ENCODE measurements at places on chromosomes 3 and 15. TPM values are rescaled to one million over a fixed set of nuclear protein-coding genes. Genes with fewer than 3 reads are reported as not detected.

GRCh38 chr3:59802045-59802444, 752.2 kb upstream of the CFAP20DC start:
- DNase-seq, result peak; percentile 41
- H3K27ac ChIP-seq, result no peak overlapping the region
- H3K4me1 ChIP-seq, result no peaks in the 10 kb centered on the region
- H3K36me3 ChIP-seq, result no peaks in the 10 kb centered on the region
- H3K4me3 ChIP-seq, result no peak overlapping the region
- H3K27me3 ChIP-seq, result no peaks in the 10 kb centered on the region

- H3K4me1 ChIP-seq, result peaks cover 3% of the 10 kb centered on the region
- no peak overlapping the region for H3K27ac ChIP-seq
- no peak for DNase-seq
- peaks cover 3% of the 10 kb centered on the region for H3K36me3 ChIP-seq
- H3K27me3 ChIP-seq, result no peaks in the 10 kb centered on the region
Observed at GRCh38 chr3:57026944-57027343, 33.5 kb upstream of the SPATA12 start.

GRCh38 chr15:56608140-56608778, 125.0 kb downstream of the ZNF280D start:
- no peaks in the 10 kb centered on the region for H3K36me3 ChIP-seq
- no peak overlapping the region for H3K27ac ChIP-seq
- H3K4me3 ChIP-seq, result no peak overlapping the region
- H3K27me3 ChIP-seq, result no peaks in the 10 kb centered on the region
- no peaks in the 10 kb centered on the region for H3K4me1 ChIP-seq
- DNase-seq, result no peak

DNA sequence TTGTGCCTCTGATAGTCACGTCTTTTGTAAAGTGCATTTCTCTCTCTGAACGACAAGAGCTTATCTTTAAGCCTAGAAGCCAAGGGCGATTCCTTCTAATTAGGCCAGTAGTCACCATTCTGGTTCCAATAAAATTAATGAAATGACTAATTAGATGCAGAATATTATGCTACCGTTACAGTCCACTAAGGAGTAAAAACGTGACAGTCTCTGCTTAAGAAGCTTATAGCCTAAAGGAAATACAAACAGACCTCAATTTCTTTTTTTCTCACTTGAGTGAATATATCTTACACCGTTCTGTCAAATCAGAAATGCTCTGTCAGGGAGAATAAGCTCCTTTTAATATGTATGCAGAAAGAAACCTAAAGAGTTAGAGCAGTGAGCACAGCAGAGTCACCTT, 236.1 kb downstream of the CD47 start:
- no peak overlapping the region for H3K27ac ChIP-seq
- H3K4me3 ChIP-seq, result no peak overlapping the region
- H3K4me1 ChIP-seq, result no peaks in the 10 kb centered on the region
- no peak for DNase-seq
- H3K27me3 ChIP-seq, result no peaks in the 10 kb centered on the region

DNA sequence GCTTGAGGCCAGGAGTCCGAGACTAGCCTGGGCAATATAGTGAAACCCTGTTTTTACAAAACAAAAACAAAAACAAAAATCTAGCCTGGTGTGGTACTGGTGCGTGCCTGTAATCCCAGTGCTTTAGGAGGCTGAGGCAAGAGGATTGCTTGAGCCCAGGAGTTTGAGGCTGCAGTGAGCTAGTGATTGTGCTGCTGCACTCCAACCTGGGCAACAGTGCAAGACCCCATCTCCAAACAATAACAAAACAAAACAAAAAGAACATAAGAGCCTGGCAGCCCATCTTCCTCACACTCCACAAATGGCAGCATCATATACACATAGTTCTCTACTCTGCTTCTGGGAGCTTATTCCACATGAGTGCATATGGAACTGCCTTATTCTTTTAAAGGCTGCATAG, 2.2 kb upstream of the TRH start:
- no peak overlapping the region for H3K27ac ChIP-seq
- no peak for DNase-seq
- H3K27me3 ChIP-seq, result peaks cover 47% of the 10 kb centered on the region
- H3K4me1 ChIP-seq, result peaks cover 18% of the 10 kb centered on the region
- no peak overlapping the region for H3K4me3 ChIP-seq
- H3K36me3 ChIP-seq, result no peaks in the 10 kb centered on the region

GRCh38 chr3:194069421-194070219, 66.3 kb upstream of the HES1 start:
- peak overlapping the region; percentile 88 for H3K27ac ChIP-seq
- H3K4me3 ChIP-seq, result no peak overlapping the region
- no peak for DNase-seq
- no peaks in the 10 kb centered on the region for H3K36me3 ChIP-seq

DNA sequence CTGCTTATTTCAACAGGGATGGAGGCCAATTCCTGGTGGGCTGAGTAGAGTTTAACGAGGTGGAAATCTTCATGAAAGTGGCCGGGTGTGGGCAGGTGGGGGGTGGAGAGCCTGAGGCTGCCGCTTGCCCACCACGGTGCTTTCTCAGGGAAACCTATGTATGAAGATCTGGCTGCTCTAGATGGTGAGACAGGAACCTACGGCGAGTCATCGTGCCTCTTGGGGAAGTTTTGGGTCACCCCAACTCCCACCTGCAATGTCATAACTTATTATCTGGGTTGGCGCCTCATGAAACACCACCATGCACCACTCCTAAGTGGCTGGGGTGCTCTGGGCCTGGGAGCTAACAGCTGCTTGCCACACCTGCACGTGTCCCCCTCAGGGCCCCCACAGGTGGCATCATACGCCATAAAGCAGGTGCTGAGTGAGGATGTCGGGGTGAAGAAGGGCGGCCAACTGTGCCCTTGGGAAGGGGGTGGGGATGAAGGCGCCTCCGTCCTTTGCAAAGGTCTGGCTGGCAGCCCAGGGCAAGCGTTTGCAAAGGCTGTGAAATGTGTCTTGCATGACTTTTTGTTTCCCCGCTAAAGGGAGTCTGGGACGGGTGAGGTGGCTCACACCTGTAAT, 27.9 kb upstream of the SNRPA1 start:
- no peaks in the 10 kb centered on the region for H3K27me3 ChIP-seq
- no peak overlapping the region for H3K27ac ChIP-seq
- no peak for DNase-seq
- H3K4me3 ChIP-seq, result no peak overlapping the region

Gene SPATA12
- not detected for total RNA-seq
